Naive thymus-derived CD8-positive, alpha-beta T cell (primary cell): ENCODE measurements at places on chromosomes 12 and 14.

DNA sequence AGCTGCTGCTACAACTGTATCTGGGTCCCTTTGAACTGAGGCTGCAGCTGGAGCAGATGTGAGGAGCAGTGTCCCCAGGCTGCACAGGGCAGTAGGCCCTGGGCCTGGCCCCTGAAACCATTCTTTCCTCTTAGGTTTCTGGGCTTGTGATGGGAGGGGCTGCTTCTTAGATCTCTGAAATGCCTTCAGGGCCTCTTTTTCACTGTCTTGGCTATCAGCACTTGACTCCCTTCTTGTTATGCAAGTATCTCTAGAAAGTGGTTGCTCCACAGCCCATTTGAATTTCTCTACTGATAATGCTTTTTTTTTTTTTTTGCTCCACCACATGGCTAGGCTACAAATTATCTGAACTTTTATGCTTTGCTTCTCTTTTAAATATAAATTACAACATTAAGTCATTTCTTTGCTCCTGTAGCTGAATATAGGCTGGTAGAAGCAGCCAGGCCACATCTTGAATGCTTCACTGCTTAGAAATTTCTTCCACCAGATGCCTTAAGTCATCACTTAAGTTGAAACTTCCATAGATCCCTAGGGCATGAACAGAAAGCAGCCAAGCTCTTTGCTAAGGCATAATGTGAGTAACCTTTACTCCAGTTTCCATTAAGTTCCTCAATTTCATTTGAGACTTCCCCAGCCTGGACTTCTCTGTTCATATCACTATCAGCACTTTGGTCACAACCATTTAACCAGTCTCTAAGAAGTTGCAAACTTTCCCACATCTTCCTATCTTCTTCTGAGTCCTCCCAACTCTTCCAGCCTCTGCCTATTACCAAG is 41.1 kb downstream of the ACSM4 start:
- no peak for DNase-seq

- peak; percentile 74 for DNase-seq
These were observed at the start of gene RAB15 for GRCh38 chr14:64971943-64972791. TSS of gene RAB15 (minus strand) at chr14:64972336. CDS start at chr14:64972076, 260 bp downstream.

DNA sequence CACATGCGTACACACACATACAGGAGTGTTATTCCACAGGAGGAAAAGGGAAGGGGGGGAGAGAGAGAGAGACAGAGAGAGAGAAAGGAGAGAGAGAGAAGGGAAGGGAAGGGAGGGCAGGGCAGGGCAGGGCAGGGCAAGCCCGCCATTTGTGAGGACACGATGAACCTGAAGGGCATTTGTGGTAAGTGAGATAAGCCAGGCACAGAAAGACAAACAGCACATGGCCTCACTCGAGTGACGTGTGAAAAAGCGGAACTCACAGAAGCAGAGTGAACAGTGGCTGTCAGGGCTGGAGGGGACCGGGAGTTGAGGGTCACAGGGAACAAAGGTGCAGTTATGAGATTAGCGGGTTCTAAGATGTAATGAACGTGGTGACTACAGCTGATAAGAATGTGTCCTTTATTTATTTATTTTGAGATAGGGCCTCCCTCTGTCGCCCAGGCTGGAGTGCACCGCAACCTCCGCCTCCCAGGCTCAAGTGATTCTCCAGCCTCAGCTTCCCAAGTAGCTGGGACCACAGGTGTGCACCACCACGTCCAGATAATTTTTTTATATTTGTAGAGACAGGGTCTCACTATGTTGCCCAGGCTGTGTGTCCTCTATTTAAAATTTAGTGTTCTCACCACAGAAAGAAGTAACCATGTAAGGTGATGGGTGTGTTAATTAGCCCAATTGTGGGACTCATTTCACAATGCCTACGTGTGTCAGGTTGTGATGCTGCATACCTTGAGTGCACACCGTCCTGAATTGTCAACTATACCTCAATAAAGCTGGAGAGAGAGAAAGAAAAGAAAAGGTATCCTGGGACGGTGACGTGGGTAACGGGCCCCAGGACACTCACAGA is 18.7 kb upstream of the FBRSL1 start:
- no peak for DNase-seq

GRCh38 chr14:51068268-51068667 is 26.6 kb downstream of the TRIM9 start:
- no peak for DNase-seq

DNA sequence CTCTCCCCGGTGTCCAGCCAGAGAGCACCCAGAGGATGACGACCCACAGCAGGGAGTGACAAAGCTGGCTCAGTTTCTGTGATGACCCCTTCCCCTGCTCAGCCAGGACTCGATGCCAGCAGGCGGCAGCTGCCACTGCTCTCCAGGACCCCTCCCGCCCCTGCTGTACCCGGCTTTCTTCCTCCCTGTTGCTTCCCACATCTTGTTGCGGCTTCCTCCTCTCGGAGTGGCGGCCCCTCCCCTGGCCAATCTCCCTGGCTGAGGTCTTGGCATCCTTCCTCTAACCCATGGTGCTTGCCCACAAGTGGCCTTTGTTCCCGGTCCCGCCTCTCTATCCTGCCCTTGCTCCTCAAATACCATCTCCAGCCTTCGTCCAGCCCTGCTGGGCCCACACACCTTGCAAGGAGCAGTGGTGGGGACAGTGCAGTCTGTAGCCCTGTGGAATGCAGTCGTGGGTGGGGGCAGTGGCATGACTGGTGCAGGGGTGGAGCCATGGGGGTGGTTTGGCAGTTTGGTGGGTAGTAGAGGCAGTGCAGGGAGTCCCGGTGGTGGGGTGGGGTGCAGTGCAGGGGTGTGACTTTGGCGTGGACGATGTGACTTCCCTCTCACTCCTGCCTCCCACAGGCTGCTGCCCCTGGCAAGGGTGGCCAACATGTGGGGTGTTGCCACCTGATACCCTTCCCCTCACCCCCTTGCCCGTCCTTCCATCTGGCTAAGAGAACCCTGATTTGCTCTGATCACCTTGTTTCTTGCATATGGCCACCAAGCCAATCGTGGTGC is 16.3 kb upstream of the BEGAIN start:
- no peak for DNase-seq

DNA sequence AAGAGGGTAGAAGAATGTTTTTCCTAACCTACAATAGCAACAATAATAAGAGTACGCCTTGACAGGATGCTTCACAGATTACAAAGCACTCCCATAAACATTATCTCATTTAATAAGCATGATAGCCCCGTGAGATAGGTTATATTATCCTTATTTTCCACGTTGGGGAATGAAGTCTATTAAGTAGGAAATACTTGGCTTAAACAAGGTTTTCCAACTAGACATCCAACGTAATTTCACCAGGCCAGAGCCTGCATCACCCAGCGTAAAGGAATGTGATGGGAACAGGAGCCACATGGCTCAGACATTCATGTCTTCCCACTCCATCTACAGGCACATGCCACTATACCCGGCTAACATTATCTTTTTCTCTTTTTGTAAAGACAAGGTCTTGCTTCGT is 223.4 kb upstream of the AMIGO2 start:
- DNase-seq = no peak

DNA sequence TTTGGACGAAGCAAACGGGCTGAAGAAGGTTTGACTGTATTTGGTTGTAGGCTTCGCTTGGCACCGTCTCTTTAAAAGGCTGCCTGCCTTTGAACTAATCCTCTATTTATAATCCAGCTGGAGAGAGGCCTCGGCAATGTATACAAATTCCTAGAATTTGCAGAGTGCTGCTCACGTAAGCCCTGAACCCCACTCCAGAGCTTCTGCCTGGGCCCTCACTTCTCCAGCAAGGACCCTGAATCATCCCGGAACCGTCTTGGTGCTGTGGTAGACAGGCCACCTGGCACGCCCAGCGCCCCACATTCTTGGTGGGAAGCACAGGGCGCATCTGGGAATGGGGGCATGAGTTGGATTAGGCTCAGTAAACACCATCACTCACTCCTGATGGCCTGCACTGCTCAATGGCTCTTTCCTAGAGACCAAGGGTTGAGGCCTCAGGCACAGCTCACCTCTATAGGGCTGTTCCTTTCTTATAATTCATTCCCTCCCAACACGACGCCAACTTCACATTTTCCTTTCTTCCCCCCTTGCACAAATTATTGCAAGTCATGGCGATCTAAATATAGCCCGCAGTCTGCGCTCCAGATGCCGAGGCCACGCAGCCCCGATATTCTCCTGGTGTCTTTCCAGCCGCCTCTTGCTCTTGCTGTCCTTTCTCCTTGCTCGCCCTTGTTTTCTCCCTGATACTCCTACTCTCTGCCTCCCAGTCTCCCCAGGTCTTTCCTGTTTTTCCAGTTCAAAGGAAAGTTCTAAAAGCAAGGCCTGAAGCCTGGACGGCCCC is 141.0 kb downstream of the ZFP36L1 start:
- no peak for DNase-seq

GRCh38 chr12:119075918-119076317 is 94.6 kb downstream of the SRRM4 start:
- no peak for DNase-seq

GRCh38 chr14:74911704-74912103 is 11.4 kb downstream of the RPS6KL1 start:
- DNase-seq = no peak

DNA sequence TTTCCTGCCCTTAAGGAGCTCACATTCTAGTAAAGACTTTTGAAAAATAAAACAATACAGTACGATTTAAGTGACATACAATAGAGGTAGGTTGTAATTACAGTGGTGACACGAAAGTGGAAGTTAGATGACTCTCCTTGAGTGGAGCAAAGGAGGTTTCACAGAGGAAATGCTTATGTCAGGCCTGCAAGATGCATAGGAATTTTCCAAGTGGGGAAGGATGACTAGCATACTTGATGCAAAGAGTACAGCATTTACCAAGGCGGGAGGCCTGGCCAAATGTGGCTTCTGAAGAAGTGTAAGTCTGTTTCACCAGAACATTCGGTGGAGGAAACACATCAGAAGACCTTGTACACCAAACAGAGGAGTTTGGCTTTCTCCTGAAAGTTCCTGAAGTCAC is 55.2 kb downstream of the ERO1A start:
- no peak for DNase-seq

GRCh38 chr12:57242691-57243454 is 8.1 kb downstream of the STAC3 start:
- peak; percentile 42 for DNase-seq

DNA sequence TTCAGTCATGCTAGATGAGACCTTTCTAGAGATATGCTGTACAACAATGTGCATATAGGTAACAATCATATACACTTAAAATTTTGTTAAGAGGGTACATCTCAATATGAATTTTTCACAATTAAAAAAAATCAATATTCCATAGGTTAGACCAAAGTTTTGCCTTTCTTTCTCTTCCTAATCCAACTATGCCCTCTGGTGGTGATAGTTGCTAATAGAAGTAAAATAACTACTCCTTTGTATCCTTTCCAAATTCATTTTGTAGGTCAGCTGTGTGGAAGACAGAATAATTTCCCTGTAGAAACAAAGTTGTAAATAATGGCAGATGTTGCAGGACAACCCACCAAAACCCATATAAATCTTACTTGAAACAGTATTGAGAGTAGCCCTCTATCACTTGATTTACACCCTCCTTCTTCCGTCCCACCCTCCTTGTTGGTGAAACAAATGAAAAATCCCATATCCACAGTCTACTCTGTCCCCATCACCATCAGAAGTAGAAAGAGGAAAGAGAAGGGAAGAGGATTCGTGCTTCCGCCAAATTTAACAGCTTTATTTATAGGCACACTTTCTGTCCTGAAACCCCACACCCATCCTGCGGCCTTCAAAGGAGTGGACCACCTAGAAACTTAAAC is 34.2 kb upstream of the KICS2 start:
- no peak for DNase-seq

GRCh38 chr14:36955376-36955775 is 217.0 kb downstream of the SLC25A21 start:
- no peak for DNase-seq

DNA sequence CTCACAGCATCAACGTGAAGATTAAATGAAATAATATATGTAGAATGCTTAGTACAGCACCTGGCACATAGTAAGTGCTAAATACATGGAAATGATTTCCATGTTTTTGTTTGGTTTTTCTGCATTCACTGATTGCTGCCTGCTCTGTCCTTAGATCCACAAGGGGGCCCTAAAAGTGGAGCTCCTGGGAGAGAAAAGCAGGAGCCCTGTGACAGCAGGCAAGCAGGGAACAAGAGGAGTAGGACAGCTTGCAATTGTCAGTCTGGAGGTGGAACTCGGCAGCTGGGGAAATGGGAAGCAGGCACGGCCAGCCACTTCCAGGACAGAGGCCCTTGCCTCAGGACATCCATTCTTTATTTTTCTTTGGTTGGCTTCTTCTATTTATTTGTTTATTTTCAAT is 292.9 kb downstream of the BMP4 start:
- DNase-seq = no peak

- no peak for DNase-seq
These were observed 87.7 kb upstream of the FOXG1 start for GRCh38 chr14:28678887-28679286.

DNA sequence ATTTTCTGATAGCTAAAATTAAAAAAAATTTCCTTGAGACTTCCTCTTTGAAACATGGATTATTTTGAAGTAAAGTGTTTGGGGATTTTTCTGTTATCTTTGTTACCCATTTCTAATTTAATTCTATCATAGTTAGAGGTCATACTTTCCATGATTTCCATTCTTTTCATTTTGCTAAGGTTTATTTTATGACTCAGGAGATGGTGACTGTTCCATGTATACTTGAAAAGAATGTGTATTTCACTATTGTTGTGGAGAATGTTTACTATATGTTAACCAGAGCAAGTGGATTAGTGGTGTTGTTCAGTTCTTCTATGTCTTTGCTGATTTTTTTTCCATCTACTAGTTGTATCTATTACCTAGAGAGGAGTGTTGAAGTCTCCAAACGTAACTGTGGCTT is 250.5 kb upstream of the PELI2 start:
- DNase-seq = no peak

DNA sequence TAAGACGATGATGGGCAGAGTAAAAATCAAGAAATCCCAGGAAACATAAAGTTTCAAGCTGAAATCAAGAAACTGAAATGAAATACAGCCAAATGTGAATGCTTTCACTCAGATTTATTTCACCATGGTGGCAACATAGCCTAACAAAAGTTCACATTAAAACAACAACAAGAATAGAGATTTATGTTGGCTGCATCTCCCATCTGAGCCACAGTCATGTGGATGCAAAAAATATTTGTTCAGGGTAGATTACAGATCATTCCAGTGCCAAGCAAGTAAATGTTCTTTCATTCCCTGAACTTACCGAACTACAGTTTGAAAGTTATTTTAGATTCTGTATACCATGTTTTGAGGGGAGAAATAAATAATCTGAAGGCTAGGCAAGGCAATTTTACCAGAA is 159.9 kb upstream of the TMTC1 start:
- DNase-seq = no peak

DNA sequence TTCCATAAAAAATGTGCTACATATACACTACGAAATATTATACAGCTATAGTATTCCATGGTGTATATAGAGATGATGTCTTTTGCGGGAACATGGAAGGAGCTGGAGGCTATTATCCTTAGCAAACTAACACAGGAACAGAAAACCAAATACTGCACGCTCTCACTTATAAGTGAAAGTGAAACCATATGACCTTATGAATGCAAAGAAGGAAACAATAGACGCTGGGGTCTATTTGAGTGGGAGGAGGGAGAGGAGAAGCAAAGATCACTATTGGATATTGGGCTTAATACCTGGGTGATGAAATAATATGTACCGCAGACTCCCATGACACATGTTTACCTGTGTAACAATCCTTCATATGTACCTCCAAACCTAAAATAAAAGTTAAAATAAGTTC is 142.8 kb downstream of the LRFN5 start:
- DNase-seq = no peak
